Left ventricle myocardium inferior (tissue), 1 donor: ENCODE measurements at places on chromosomes 6 and 20. TPM values are rescaled to one million over a fixed set of nuclear protein-coding genes. Genes with fewer than 3 reads are reported as not detected.

FAM217A gene
- total RNA-seq: not detected

DNA sequence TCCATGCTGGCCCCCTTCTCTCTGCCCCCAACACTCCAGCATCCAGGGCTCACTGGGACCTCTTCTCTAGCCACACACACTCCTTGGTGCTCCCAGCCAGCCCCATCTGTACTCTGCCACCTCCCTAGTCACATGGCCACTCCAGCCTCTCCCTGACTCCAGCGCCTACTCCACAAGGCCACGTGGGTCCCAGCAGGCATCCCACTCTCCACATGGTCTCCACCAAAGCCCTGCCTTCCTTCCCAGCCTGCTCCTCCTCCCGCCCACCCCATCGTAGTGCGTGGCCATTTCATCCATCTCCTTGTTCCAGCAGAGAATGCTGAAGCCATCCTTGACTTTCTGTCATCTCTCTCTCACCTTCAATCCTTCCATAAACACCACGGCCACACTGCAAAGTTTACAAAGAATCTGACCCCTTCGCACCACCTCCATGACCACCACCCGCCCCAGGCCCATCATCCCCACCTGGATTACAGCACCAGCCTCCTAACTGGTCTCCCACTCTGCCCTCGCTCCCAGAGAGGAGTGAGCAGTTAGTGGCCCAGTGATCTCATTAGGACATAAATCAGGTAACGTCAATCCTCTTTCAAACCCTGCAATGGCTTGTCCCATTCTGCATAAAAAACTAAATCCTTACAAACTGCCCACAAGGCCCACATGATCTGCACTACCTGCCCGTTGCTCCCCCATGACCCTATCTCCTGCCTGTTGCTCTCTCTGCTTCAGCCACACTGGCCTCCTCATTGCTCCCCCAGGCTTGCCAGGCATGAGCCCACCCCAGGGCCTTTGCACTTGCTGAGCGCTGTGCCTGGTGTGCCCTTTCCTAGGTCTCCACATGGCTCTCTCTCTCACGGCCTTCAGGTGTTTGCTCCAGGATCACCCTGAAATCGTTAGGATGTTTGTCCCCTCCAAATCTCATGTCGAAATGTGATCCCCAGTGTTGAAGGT is 96.2 kb downstream of the GRM4 start:
- H3K36me3 ChIP-seq: no peaks in the 10 kb centered on the region
- no peak for DNase-seq
- H3K4me3 ChIP-seq: no peak overlapping the region
- H3K4me1 ChIP-seq: no peaks in the 10 kb centered on the region

DNA sequence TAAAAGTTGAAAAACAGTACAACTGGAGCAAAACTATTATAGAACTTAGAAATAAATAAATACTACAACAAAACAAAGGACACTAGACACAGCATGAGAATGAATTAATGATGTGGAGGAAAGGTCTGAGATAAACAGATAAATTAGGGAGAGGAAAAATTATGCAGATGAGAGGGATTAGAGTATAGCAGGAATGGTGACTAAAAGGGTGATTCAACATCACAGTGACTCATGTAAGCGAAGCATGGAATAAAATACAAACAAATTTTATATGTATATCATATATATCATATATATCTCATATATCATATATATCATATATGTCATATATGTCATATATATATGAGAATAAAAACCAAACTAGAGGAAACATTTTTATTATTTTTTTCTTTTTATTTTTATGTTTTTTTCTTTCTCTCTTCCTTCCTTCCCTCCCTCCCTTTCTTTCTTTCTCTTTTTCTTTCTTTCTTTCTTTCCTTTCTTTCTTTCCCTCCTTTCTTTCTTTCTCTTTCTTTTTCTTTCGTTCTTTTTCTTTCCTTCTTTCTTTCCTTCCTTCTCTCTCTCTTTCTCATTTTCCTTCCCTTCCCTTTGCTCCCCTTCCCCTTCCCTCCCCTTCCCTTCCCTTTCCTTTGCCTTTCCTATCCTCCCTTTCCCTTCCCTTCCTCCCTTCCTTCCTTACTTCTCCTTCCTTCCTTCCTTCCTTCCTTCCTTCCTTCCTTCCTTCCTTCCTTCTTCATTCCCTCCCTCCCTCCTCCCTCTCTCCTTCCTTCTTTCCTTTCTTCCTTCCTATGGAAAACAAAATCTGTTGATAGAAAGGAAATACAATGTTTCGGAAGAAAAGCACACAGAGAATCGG is 1014.6 kb downstream of the GRIK2 start:
- H3K4me3 ChIP-seq: no peak overlapping the region
- no peak for DNase-seq
- H3K4me1 ChIP-seq: no peaks in the 10 kb centered on the region
- H3K36me3 ChIP-seq: no peaks in the 10 kb centered on the region

NOX3 gene
- not detected for total RNA-seq

BMP6 gene
- 5.2 TPM for total RNA-seq

DNA sequence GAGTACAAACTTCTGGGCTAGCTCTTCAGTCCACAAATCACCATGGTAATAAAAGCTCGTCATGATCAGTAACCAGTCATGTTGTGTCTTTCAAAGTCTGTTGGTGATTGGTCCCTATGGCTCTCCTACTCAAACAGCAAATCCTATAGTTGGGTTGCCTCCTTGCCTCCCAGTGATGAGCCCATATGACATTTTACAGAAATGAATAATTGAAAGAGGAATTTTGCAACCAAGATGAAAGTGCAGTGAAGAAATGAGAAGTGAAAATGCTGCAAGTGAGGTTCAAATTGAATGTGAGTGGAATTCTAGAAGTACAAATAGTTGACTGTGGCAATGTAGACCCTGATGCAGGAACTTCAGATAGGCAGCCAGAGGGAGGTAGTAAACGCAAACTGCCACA is 5.1 kb upstream of the SIRPD start:
- no peak for DNase-seq
- no peak overlapping the region for H3K27ac ChIP-seq
- no peak overlapping the region for H3K4me3 ChIP-seq
- no peaks in the 10 kb centered on the region for H3K36me3 ChIP-seq
- no peaks in the 10 kb centered on the region for H3K4me1 ChIP-seq
- H3K27me3 ChIP-seq: peaks cover 43% of the 10 kb centered on the region

CD93 gene
- total RNA-seq: 35.7 TPM

PAK5 gene
- not detected for total RNA-seq

DNA sequence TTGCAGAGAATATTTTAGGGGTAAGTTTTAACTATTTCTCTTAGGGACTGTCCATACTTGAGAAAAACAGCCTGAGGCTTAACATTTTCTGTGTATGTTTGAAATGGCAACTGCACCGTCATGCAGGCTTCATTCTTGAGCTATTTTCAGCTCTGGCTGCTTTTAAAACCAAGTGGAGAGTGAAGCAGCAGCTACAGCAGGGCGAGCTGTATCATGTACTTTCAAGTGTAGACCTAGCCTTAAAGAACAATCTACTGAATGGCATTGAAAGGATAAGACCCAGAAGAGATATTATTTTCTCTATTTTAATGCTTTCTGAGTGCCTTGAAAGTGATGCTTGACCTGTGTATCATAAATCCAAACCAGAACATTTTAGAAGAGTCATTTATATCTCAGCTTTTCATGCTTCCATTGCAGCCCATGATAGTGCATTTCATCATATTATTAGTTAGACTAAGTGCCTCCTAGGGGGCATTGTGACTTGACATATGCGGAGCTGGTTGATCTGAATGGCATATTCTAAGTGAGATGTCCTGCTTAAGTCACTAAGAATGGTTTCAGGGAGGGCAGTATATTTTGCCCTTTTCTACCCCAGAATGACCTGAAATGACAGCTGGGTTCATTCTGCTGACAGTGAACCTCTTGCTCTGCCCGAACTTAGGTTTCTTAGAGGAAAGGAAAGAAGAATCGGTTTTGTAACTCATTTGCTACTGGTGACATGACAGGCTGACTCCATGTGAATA is 85.3 kb downstream of the NKAIN2 start:
- peaks cover 5% of the 10 kb centered on the region for H3K4me1 ChIP-seq
- H3K27me3 ChIP-seq: no peaks in the 10 kb centered on the region
- no peak for DNase-seq

DNA sequence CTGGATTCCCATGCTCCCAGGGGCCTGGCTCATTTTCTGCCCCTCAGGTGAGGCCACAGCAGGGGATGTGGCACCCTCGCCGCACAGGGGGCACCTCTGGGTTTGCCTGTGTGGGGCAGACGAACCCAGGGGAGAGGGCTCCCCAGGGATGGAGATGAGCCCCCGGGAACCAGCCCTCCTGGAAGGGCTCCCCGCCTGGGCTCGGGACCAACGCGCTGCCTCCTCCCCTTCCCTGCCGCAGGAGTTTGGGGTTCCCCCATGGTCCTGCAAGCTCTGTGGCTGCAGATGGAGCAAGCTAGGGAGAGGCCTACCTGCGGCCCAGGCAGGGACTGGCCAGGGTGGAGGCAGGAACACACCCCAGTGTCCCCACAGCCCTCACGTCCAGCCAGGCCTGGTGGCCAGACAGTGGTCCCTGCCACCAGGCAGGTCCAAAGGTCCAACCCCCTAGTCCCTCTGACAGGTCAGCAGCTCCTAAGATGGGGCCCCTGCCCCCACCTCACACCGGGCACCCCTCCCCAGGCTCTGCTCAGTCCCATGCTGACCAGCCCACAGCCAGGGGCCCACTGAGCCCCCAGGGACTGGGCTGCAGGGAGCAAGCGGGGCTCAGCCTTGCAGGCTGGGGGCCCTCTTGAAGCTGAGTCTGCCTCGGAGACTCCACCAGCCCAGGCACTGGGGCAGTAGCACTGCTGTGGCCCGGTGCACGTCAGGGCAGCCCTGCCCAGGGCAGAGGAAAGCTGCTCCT is 13.7 kb downstream of the LAMA5 start:
- no peak for DNase-seq
- peaks cover 25% of the 10 kb centered on the region for H3K36me3 ChIP-seq
- H3K27ac ChIP-seq: peak overlapping the region; percentile 98
- no peaks in the 10 kb centered on the region for H3K27me3 ChIP-seq
- peak overlapping the region; percentile 6 for H3K4me3 ChIP-seq

DNA sequence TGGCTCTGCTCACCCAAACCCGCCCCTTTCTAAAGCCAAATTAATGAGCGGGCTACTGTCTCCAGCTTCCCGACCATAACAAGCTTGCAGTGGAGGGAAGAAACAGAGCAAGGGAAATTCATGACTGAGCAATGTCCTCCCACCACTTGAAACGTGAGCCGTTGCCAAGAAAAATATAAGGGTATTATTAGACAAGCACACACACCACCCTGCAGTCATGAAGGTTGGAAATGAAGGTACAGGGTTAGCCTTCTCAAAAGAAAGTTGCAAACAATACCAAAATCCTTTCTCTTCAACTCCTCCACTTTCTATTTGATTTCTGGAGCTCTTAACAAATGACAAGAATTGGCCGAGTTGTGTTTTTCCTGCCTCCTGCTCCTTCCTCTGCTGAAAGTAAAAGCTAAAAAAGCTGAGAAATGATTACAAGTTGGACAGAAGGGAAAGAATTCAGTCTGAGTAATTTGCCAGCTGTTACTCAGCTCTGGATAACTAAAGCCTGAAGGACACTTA is 151.1 kb upstream of the B3GAT2 start:
- no peak for DNase-seq
- peak overlapping the region; percentile 53 for H3K4me3 ChIP-seq
- H3K4me1 ChIP-seq: peaks cover 25% of the 10 kb centered on the region
- H3K27ac ChIP-seq: peak overlapping the region; percentile 78

DNA sequence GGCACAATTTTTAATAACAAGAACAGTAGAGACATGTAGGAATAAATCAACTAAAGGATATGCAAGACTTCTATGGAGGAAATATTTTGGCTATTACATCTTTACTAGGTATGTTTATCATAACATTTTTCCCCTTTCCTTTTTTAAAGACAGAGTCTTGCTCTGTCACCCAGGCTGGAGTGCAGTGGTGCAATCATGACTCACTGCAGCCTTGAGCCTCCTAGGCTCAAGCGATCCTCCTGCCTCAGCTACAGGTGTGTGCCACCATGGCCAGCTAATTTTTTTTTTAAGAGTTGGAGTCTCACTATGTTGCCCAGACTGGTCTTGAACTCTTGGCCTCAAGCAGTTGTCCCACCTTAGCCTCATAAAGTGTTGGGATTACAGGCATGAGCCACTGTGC is 37.0 kb downstream of the AKAP7 start:
- peaks cover 6% of the 10 kb centered on the region for H3K4me1 ChIP-seq
- no peak for DNase-seq
- peaks cover 12% of the 10 kb centered on the region for H3K36me3 ChIP-seq
- no peaks in the 10 kb centered on the region for H3K27me3 ChIP-seq

OPN5 gene
- not detected for total RNA-seq

DNA sequence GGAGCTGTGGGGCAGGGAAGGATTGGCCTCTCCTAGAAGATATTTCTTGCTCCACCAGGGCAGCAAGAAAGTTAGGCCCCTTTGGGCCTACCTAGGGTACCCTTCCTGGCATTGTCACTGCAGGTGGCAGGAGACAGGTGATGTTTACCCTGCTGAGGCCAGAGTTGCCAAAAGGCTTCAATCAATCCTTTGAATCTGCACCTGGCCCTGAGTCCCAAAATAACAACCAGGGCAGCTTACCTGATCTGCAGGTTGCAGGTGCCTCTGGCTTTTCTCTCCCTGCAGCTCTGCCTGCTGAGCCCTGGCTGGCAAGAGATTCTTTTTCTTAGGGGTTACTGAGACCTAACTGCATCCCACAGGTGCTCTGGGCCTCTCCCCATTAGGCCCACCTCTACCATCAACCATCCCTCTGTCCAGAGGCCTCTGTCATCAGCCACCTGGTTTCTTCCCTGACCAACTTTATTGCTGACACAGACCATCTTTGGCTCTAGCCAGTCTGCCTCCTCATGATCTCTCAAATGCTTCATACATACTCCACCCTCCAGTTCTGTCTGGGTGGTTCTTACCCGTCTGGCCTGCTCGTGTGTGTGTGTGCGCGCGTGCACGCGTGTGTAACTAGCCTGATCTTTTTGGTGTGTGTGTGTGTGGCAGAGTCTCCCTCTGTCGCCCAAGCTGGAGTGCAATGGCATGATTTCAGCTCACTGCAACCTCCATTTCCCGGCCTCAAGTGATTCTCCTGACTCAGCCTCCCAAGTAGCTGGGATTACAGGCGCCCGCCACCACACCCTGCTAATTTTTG is 13.7 kb downstream of the BCL2L1 start:
- H3K36me3 ChIP-seq: peaks cover 40% of the 10 kb centered on the region
- no peak for DNase-seq
- peak overlapping the region; percentile 27 for H3K4me3 ChIP-seq
- no peaks in the 10 kb centered on the region for H3K27me3 ChIP-seq
- H3K4me1 ChIP-seq: peaks cover 100% of the 10 kb centered on the region

DNA sequence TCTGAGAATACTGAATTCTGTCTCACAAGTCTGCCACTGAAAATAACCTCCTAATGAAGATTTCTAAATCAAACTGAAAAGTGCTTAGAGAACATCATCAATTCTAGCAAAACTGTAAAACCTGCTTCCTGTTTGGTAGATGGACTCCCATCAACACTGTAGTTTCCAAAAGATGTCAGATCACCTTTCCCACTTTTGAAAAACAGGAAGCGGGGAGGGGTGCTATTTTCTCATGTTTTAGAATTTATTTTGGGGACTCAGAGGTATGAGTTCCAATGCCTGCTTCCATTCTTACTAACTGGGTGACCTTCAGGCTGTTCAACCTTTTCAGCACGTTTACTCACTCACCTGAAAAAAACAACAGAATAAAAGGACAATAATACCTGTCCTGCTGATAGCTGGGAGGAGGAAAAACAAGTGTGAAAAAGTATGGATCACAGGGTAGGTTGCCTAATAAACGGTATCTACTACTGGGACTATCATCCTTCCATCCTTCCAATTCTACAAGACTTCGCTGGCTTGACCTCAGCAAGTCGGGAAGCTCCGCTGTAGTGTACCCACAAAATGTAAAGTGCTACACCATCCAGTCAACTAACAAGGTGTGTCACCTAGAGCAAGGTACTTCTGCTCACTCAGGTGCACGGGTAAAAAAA is 1.1 kb downstream of the ATP5F1E start:
- peak overlapping the region; percentile 96 for H3K27ac ChIP-seq
- H3K36me3 ChIP-seq: peaks cover 62% of the 10 kb centered on the region
- no peak for DNase-seq
